ENCODE measurements at places on chromosomes 5 and 9.

- no peak for DNase-seq
These were observed 116.3 kb downstream of the PTTG1 start for GRCh38 chr5:160537940-160538339.

DNA sequence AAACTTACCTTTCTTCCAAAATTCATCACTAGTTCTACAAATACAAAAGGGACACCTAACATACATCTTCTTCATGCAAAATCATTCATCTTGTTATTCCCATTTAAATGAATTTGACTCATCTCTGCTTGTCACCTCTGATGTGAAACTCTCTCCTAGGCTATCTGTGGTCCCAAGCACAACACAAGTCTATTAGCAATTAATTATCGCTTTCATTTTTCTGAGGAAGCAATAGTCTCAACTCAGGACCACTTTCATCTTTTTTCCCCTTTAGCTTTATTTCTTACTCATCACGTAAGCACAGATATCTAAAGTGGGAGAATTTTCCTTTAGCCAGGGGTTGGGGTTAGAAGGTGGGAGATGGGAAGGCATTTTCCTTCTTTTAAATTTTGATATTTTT is 131.9 kb downstream of the ST8SIA4 start:
- DNase-seq: no peak

DNA sequence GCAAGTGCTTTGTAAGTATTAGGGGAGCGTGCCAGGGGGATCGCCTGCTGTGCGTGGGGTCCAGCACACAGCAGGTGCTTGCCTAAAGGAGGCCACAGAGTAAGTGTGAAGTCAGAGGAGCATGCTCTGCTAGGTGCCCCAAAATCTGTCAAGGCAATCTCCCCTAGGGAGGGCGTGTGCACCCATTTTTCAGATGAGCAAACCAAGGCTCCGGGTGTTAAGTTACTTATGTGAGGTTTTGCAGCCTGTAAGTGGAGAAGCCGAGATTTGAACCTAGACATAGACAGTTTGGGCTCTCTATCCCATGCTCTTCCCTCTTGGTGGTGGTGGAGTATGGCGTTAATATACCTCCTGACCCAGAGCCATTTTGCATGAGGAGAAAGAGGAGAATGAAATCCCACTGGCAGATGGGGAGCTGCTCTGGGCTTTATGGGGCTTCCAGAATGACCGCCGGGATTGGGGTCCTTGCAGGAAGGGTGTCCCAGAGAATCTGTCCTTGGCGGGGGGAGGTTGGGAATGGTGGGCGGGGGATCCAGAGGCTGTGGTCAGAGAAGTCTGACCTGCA is 14.1 kb downstream of the NDST1 start:
- DNase-seq: no peak

- DNase-seq: no peak
These were observed 90.6 kb upstream of the OSMR start for GRCh38 chr5:38755181-38755580.

DNA sequence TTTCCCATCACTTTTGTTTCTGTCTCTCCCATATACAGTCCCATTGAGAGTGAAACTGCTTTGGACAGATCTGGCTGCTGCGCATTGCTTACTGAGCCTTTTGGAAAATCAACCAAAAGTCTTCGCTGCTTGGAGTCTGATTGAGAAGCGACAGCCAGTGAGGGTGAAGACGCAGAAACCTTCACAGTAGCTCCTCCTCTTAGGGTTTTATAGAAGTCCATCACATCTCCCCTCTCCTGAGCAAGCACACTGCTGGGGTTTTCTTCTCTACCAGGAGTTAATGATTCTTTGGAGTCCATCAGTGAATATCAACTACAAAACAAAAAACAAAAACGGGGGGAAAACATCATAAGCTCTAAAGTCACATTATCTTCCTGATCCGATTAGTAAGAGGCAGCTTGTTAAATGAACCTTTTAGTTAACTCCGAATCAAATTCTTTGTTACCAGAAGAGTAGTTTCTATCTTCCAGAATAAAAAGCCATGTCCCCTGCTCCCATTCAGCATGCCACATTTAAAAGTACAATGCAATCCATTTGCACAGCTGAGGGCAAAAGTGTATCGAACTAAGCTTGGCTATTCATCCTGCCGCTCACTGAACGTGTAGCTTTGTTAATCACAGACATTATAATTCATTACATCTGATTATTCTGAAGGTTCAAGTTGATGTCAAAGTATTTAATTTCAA is 2.8 kb downstream of the NR3C1 start:
- no peak for DNase-seq

GRCh38 chr9:101727612-101728524 is 10.6 kb downstream of the GRIN3A start:
- DNase-seq: peak; percentile 85

- DNase-seq: no peak
These were observed 88.3 kb upstream of the MSX2 start for GRCh38 chr5:174636094-174636493.

DNA sequence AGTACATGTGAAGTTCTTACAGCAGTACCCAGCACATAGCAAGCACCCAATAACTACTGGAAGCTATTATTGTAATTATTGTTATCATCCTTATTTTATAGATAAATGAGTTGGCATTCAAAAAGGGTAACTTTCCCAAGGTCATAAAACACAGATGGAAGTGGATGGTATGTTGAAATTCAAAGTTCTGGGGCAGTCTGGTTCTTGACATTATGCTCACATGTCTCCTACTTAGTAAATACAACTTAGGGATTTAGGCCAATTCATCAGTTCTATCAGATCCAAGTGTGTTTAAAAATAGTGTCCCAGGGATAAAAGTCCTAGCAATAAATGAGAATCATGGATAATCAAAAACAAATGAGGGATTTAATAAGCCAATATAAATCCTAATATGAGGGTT is 265.2 kb downstream of the ADAMTSL1 start:
- no peak for DNase-seq

- no peak for DNase-seq
These were observed 31.5 kb upstream of the PPP3R2 start for GRCh38 chr9:101626295-101626694.

- DNase-seq: peak; percentile 67
These were observed 13.5 kb downstream of the MOCS2 start for GRCh38 chr5:53095931-53096525.

- no peak for DNase-seq
These were observed 12.8 kb upstream of the SLC25A51 start for GRCh38 chr9:37916471-37917312.

GRCh38 chr9:94928691-94929368 is 202.3 kb downstream of the AOPEP start:
- DNase-seq: no peak

DNA sequence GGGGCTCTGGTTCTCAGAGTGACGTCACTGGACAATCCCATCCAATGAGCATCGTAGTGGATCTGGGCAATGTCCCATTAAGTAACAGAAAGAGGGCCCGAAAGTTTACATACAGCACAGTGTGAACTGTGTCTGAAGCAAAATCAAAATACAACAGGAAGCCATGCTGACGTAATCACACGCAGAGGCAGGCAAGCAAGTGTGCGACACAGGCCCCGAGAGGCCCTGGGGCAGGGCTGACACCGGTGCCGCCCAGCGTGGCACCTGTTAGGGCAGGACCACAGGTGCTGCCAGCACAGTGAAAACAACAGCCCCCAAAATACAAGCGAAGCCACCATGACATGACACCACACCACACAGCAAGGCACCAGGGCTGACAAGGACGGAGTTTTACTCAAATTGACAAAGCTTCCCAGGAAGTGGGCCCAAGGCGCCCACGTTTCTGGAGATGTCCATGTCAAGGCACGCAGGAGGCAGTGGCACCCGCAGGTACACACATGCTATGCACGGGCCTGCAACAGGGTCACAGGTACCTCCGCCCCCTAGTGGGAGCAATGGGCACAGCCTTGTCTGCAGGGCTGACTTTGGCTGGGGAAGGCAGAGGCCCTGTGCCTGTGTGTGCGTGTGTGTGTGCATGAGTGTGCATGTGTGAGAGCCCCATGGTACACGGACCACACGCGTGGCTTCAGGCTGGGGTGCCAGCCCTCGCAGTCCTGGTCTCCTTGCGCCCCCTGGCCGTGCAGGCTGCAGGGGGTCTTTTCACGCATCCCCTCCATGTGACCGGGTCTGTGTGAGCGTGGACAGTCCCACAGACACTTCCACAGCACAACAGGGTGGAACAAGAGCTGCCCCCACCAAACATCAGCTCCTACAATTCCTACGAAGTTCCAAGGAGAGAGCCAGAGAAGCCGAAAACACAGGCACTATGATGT is 19.6 kb downstream of the QSOX2 start:
- peak; percentile 87 for DNase-seq

GRCh38 chr5:83253720-83254119 is 176.4 kb downstream of the XRCC4 start:
- DNase-seq: peak; percentile 3

GRCh38 chr9:98532574-98532973 is 176.2 kb downstream of the GABBR2 start:
- DNase-seq: no peak

DNA sequence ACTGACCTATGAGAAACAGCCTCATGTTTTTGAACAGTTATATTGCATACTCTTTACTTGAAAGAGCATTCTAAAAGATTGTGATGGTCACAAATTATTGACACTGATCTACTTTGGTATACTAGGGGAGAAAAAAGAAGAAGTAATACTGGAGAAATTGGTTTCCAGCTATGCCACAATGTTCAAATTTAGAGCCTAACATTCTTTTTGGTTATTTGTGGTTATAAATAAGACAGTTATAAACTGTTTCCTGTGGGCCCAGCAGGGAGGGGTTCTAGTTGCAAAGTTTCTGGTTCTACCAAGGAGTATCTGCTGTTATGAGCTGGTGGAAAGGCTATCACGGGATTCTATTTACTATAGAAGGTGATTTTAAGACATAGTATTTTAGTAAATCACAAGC is 4.8 kb downstream of the CWC27 start:
- DNase-seq: no peak

DNA sequence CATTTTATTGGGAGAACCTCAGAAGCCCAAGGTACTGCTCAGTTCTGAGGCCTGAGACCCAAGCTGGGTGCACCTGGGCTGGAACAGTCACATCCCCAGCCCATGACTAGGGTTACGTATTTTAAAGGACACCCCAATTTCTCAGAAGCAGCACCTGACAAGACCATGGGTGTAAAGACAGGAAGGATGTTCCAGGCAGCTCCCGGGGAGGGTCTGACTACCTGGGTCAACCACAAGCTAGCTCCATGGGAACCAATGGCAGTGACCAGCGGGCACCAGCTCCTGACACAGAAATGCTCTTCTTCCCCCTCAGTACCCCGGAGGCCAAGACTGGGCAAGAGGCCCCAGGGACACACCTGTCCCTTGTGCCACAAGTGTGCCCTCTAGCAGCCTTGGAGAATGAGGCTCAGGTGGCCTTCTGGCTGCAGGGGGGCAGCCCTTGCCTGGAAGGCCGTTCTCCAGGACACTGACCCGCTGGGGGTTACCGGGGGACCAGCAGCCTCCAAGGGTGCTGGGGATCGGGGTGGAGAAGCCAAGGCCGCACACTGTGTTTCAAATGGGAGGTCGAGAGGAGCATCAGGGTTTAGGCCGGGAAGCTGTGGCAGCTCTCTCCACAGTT is 52.6 kb downstream of the IPPK start:
- DNase-seq: no peak

- DNase-seq: no peak
These were observed 96.1 kb downstream of the CYFIP2 start for GRCh38 chr5:157362012-157362411.

DNA sequence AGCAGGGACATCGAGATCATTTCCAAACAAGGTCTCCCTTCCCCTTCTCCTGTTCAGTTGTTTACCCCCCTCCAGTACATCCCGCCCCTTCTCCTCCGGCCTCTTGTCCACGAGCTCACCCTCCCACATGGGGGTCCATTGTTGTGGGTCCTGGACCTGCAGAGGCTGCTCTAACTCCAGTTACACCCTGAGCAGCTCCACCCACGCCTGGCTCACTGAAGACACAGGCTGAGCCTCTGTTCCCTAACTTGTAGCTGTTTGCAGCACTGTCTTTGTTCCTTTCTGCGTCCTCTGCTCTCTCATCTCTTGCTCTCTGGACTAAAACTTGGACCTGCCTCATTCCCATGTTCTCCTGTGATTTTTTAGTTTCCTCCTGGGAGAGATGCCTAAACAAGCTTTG is 377.5 kb downstream of the MED10 start:
- no peak for DNase-seq

DNA sequence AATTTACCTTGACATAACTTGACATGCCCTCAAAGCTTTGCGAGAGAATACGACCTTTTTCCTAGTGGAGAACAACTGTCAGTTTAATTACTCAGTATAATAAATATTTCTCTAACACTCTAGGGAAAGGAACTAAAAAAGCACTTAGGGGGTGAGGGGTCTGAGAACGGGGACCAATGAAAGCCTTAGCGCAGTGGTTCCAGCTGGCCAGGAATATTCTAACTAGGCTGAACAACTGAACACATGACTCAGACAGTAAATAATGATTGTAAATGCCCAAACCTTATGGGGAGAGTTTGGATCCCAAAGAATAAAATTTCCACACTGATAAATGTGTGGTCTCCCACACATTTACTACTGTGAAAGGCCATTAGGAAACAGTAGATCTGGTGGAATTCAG is 14.9 kb downstream of the MYO10 start:
- DNase-seq: no peak

- DNase-seq: no peak
These were observed 182.8 kb downstream of the PTTG1 start for GRCh38 chr5:160604484-160604883.

- DNase-seq: no peak
These were observed 291.9 kb downstream of the NFIB start for GRCh38 chr9:14021871-14022525.

- DNase-seq: no peak
These were observed 24.6 kb upstream of the ALDH1B1 start for GRCh38 chr9:38367898-38368297.

DNA sequence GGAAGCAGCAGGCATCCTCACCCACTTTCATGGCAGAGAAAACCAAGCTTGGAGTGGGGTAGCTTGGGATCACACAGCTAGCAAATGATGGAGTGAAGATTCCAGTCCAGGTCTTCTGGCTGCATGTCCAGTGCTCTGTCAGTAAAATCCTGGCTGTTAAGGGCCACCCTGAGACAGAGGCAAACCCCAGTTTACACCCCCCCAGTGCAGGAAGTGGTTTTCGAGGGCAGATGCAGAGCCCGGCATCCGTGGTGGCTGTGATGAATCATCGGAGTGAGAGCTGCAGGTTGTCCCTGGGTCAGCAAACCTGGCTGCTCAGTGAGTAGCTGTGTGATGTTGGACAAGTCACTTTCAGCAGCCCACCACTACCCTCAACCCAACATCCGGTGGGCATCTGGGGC is 115.4 kb downstream of the RGS3 start:
- DNase-seq: no peak

DNA sequence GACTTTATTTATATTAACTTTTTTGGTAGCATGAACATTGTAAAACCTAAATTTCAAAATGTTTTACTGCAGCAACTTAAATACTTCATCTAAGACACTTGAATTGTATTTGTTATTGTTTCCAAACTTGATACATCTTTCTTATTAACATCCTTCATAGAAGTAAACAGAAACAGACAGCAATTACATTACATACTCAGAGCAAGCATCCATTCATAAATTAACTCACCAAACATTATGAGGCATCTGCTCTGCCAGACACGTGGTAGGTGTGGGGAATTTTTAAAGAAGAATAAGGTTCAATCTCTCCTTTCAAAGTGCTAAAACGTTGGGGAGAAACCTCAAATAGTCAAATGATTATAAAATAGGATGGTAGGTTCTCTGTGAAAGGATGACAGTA is 130.8 kb downstream of the MUSK start:
- DNase-seq: no peak
